Effector CD4-positive, alpha-beta T cell (primary cell): ENCODE measurements at places on chromosomes 2 and 18.

DNA sequence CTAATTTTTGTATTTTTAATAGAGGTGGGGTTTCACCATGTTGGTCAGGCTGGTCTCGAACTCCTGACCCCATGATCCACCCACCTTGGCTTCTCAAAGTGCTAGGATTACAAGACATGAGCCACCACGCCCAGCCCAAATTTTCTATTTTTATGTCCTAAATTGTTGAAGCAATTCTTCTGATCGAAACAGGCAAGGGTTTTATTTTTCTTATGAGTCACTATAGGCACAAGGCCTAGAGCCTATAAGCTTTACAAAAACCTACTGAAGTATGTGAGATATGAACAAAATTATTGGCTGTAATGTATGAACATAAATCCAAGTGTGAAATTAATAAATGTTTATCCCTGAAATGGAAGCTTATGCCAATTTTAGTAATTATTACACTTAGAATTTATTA is 464.2 kb upstream of the NRP2 start:
- DNase-seq, result no peak

- no peak for DNase-seq
Measured at GRCh38 chr18:48993586-48993985, 42.8 kb upstream of the SMAD7 start.

DNA sequence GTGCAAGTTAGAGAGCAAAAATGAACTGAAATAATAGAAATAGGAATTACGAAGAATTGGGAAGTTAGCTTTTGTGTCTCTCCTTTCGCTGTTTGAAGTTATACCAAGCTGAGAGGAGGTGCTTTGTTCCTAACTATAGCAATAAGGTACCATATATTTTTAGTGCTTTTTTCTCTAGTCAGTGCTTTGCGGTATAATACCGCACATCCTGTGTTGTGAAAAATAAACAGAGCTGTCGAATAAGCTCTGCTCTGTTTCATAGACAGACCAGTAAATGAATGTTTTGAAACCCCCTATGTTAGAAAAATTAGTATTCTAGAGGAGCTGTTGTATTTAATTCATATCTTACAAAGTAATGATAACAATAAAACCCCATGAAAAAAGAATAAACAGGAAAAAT is 130.8 kb downstream of the MAP4K4 start:
- DNase-seq, result no peak

DNA sequence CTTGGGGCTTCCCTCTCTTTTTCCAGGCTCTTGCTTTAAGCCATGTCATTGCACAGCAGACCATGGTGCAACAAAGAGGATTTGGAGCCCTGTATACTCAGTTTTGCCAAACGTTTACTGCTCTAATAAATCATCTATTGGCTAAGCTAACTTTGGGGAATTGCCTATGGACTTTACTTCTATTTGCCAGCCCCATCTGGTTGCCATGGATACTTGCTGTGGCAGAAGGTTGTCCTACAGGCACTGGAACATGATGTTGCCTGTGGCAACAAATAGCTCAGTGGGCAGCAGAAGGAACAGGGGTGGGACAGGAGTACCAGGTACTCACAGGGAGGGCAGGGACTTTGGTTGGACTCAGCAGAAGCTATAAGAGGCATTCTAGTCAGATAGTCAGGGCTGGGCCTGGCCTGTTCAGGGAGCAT is 129.7 kb downstream of the CCDC85A start:
- DNase-seq, result no peak

DNA sequence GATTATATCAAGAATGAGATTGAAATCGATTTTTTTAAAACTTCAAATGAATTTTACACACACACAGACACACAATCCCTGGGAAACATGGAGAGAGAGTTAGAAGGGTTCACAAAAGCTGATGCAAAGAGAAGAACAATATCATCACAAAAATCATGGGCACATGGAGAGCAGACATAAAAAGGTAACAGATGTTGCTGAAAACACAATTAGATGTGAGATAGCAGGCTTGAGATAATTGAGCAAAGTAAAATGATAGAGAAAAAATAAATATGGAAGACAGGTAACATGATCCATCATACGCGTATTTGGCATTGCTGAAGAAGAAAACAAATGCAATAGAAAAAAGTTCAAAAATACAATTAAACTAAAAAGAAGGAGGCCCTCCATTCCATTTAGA is 11.6 kb upstream of the B4GALT6 start:
- DNase-seq, result no peak
